Cardiac muscle cell (in vitro differentiated cells and primary cell): ENCODE measurements at places on chromosomes 5 and 9.

DNA sequence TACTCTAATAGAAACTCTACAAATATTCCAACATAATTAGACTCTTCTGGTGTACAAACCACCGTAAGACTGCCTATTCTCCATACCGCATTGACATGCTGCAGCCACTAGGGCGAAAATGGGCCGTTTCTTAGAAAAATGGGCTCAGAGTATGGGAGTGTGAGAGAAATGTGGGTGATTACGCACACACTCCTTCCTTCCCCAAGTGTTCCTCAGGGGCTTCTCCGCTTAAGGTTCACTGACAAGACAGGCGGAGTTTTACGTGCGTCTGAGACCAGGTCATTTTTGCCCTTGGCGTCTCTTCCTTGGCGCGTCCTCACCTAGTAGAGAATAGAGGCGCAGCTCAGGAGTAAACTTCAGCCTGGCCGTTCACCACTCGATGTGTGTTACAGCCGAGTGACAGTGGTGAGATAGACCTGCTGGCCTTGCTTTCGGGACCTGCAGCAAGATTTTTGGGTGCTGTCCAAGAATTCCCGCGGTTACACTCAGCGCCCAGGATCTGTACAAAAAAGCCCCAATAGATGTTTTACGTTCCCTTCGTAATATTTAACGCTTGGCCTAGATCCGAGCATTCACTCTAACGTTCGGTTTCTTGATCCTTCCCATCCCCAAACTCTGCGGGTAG, 1.8 kb upstream of the NTRK2 start:
- DNase-seq = peak; percentile 19

GRCh38 chr9:95678759-95679158, 162.0 kb upstream of the PTCH1 start:
- no peak for DNase-seq

GRCh38 chr9:110615498-110615897, 36.0 kb upstream of the SVEP1 start:
- DNase-seq = no peak

GRCh38 chr9:130857864-130858738, 23.0 kb downstream of the ABL1 start:
- DNase-seq = no peak

DNA sequence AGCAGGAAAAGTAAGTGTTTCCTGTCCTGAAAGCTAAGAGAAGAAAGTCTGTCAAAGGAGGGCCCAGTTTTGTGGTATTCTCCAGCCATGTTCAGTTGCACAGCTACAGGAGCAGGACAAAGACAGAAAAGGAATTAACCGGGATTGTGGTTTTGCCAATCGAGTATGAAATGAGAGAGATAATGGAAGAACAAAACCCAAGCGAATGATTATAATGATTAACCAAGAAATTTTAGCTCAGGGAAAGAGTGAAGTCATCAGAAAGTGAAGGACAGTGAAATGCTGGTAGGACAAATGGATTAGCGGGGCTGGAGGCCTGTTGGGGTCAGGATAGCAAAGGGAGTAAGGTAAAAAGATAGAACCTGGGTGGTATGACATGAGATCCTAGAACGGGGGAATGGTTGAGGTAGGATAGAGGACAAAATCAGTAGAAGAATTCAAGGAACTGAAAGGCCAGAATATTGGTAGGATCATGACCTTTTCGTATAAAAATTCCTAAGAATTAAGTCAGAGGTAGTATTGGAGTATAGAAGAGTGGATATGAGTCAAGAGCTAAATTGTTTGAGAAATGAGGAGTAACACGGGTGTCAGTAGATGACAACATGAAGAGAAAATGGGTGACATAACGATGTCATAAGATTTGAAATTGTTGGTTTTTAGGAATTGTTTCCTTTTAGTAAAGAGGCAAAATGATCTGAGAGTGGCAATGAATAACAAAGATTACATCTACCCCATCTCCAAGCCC, 52.8 kb downstream of the DIAPH1 start:
- no peak for DNase-seq

DNA sequence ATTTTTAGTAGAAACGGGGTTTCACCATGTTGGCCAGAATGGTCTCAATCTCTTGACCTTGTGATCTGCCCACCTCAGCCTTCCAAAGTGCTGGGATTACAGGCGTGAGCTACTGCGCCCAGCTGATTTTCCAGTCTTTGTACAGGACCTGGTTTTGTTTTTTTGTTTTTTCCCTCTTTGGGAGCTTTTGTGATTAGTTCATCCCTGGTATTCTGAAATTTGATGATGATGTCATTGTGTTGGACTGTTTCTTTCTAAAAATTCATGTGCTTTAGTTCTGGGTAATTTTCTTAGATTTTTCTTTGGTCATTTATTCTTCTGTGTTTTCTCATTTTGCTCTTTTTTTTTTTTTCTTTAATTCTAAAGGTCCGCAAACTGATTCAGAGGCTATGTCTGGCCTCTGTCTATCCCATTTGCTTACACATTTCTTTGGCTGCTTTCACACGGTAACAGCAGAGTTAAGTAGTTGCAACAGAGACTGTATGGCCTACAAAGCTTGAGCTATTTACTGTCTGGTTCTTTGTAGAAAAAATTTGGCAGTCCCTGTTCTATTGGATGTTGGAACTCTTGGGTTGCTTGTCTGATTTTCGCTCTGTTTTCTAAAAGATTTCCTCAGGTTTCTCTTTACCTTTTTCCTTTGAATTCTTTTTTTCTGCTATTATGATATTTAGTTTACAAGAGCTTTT, 24.8 kb downstream of the STX17 start:
- no peak for DNase-seq

DNA sequence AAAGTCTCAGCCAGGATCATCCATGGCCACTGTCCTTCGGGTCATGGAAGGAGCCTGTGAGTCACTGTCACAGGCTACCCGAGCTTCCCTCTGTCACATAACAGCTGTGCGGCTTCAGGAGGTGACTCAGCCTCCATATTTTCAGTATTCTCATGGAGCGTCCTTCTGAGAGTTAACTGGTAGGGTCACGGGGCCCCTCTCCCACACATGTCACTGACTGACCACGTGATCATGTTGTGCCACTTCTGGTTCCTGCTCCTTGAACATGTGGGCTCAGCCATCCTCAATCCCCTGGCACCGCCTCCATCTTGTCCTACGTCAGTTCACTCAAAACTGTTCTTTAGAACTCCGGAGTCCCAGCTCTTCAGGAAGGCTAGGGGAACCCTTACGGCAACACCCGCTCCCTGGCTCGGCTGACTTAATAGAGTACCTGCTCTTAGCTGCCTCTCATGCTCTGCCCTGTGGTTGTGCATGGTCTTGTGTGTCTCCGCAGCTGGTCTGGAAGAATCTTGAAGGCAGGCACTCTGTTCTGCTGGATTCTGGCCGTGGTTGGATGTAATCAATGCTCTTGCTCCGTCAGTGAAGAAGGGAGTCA, 182.8 kb downstream of the ICE1 start:
- no peak for DNase-seq

DNA sequence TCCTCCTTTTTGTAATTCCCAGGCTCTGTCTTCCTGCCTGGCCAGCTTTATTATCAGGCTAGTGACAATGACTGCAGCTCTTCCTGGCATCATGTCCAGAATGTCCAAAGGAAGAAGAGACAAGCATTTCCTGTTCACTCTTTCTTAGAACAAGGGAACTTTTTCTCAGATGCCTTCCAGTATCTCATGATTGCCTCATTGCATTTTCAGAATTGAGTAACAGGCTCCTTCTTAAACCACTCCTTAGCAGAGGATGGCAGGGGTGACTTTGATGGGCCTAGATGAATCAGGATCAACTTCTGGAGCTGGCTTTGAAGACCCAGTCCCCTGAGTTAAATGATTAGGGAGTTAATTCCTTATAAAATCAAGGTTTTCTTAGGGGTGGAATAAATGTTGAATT, 92.9 kb upstream of the RASGRF2 start:
- peak; percentile 64 for DNase-seq

DNA sequence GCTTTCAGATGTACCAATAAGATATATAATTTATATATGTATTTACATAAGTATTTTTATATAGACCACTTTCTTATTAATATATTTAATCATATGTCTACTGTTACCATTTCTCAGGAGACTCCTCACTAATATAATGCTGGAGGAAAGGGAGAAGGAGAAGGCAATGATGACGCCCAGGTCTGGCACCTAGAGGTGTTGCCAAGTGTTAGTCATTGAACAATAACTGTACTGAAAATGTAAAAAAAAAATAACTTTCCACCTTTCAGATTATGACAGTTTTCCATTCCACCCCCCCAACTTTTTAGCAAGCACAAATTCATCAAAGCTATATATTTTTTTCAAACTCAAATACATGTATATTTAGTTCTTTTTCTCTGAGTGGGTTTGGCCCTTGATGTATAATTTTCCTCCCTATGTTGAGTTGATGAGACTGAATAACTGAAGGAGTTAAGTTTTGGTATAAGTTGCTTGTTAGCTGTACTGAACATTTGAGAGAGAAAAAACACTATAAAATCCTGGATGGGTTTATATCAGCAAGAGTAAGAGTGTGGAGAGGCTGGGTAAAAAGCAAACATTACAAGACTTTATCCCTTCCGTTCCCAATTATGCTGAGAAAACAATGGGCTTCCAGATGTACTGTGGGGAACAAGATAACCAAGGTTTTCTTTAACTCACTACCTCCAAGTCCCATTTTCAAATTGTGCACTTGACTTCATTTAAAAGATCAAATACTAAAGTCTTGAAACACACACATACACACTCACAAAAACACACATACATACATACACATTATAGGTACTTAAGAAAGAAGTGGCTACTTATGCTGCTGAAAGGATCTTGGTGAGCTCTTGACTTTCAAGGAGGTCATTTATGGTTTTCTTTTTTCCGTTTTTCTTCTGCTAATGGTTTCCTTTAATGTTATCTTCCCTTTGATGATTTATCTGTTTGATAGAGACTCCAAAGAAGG, 142.8 kb upstream of the IFNE start:
- no peak for DNase-seq

GRCh38 chr9:34987160-34987901, 2.2 kb upstream of the DNAJB5 start:
- no peak for DNase-seq

DNA sequence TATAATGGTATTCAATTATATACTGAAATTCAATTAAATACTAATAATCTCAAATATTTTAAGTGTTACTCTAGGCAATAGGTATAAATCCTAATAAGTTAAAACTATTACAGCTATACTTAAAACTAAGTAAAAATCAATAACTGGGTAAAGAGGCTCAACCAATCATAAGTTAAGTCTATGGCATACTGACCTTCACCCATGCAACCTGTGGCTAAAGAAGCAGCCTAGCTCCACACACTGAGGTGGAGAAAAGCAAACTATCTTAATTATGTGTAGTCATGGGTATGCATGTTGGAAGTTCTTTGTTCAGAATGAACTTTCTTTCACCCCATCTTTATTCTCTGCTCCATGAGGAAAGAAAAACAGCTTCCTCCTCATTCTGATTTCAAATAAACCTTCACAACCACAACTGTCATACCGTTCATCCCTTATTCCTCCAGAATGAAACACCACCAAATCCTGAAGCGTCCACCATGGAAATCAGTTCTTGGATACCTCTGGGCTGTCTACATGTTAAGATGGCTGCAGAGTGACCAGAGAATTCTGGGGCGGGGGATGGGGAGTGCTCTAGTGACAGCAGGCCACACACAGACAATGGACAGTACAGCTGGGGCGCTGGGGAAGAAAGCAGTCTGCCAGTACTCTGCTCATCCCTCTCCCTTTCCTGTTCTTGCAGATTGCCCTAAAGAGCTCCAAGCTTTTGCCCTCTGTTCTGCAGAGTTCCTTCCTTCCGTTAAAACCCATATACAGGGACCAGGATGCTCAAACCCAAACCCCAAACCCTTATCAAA, 62.3 kb downstream of the RIGI start:
- no peak for DNase-seq

DNA sequence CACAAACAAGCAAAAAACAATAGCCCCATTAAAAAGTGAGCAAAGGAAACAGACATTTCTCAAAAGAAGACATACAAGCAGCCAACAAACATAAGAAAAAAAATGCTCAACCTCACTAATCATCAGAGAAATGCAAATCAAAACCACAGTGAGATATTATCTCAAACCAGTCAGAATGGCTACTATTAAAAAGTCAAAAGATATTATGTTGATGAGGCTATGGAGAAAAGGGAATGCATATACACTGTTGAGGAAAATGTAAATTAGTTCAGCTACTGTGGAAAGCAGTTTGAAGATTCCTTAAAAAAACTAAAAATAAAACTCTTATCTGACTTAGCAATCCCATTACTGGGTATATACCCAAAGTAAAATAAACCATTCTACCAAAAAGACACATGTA, 28.7 kb upstream of the BARX1 start:
- no peak for DNase-seq

DNA sequence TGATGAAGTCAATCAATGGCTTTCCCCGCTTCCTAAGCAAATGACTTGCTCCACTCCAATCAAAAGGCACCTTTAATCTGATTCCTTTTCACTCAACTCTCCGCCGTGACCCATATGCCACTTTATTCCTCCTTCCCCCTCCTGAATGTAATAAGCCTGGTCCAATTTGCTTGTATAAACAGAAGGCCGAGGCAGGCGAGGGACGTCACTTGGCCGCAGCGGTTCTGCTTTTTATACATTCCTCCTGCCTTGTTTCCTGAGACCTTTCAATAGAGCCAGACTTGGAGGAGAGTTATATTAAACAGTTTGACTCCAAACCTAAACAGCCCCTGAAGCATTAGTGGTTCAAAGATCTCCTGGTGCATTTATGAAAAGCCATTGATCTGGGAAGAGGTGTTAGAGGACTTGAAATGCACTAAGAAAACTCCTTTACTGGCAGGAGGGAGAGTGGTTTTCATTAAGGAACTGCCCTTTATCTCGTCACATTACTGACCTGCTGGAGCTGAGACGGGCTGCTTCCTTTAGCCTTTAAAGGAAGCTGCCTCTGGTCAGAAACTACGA, 273.4 kb downstream of the SLIT3 start:
- peak; percentile 37 for DNase-seq

DNA sequence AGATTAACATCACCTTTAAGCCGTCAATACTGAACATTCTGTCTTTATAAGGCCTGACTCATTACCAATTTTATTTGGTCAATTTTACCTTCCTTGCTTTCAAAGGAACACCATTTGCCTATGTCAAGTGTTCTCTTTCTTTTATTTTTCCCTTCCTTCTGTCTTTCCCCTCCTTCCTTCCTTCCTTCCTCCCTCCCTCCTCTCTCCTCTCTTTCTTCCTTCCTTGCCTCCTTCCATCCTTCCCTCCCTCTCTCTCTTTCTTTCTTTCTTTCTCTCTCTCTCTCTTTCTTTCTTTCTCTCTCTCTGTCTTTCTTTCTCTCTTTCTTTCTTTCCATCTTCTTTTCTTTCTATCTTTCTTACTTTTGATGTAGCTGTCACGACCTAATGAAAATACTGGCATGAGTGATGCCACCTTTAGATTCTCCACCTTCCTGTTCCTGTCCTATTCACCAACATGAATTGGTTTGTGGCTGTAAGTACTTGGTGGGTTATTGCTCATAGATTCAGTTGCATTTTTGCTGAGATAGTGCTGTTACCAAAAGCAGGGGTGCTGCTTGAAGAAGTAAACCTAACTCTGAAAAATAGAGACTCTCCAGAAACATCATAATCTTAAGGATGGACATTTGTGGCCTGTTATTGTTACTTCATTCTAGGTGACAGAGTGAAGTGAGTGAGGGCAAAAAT, 33.8 kb downstream of the DOCK8 start:
- DNase-seq = no peak

GRCh38 chr5:167014401-167015056, 1276.9 kb upstream of the WWC1 start:
- no peak for DNase-seq

GRCh38 chr5:31357038-31357437, 163.6 kb downstream of the CDH6 start:
- no peak for DNase-seq
